Aortic smooth muscle cell (primary cell): ENCODE measurements at places on chromosomes 13 and 19. TPM values are rescaled to one million over a fixed set of nuclear protein-coding genes. Genes with fewer than 3 reads are reported as not detected.

ZNF534 gene
- total RNA-seq = 0.25 TPM in 1 of 2 replicates, not detected in the other

ZNF766 gene
- 13.3 and 14.2 TPM in 2 replicates for total RNA-seq

TRPM4 gene
- 20.5 and 33.0 TPM in 2 replicates for total RNA-seq

ZNF181 gene
- total RNA-seq = 11.9 and 13.5 TPM in 2 replicates
